ENCODE measurements at places on chromosomes 6 and 20.

DNA sequence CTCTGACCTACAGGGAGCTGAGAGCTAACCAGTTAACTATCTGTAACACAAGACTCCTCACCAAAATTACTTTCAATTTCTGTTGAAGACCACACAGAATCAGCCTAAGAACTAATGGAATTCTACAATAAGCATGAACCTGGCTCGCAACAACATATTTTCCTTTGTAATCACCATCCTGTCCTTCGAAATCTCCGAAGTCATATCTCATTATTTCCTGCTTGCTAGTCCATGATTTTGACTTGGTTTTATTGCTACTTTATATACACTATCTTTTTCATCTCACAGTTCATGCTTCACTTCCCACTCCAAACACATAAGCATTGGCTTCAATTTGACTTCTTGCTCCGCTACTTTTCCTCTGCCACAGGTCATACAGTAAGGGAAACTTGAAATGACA lies 405.8 kb upstream of the FKBP1C start:
- DNase-seq: no peak

- no peak for DNase-seq
Observed at GRCh38 chr20:55258559-55258958, 746.8 kb downstream of the CBLN4 start.

GRCh38 chr6:74256781-74257180 lies 560.8 kb downstream of the CD109 start:
- no peak for DNase-seq

- DNase-seq: no peak
Observed at GRCh38 chr6:75409928-75410327, 83.7 kb downstream of the FILIP1 start.

- DNase-seq: no peak
Observed at GRCh38 chr20:2032168-2032567, 38.3 kb upstream of the PDYN start.

DNA sequence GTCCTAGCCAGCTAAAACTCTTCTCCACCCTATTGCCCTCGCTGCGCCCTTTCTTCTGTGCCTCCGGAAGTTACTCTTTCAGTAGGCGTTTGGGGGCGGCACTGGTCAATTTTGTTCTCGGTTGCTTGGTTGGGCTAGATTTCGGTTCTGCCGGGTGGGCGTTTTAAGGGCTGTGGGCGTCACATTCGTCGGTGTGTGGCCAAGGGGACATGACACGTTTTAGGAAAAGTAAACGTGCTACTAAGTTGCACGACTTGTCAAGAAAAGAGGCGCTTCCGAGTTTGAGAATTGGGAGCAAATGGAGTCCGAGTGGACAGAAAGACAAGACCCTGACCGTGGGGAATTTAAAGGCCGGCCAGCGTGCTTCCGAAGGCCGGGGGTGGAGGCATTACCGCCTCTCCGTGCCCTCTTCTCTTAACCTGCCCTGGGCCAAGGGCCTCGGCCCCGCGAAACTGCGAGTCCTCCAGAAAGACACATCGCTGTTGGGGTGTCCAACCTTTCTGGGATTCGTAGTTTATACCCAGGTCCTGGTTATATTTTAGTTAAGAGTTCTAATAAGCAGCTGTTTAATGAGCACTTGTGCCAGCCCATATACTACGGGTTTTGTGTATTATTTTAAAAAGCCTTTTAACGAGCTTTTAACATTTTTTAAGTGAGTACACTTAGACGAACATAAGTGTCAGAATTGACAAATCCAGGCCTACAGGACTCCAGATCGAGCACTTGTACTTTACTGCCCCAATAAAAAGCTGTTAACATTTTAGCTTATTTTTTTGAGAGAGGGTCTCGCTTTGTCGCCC lies 664 bp upstream of the BAG6 start:
- DNase-seq: peak; percentile 90

DNA sequence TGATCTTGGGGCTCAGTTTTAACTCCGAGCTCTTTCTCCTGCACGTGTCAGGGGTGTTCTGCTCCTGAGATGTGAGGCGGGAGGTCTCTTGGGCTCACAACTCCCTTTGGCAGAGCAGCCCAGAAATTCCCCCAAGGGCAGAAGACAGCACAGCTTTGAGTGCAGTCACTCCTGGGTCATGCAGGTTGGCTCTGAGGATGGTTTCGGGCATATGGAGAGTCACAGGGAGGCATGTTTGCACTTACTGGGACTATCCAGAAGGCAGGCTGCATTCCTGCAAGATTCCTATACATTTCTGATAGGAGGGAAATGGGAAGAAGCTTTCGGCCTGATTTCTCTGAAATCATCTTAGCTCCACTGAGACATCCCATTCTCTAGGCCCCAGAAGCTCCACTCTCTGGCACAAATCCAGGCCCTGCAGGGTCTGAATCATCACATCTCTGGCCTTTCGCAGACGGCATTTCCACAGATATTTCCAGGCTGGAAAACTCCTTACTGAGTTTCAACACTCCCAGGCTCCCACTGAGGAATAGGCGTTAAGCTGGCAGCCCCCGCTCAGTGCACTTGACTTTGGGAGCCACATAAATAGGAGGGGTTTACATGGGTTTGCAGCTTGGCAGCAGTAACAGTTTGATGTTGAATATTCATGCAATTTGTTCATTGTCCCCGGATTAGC lies 39.7 kb downstream of the AGPAT4 start:
- peak; percentile 50 for DNase-seq

- DNase-seq: no peak
Observed at GRCh38 chr6:75993236-75994162, 79.0 kb downstream of the IMPG1 start.

DNA sequence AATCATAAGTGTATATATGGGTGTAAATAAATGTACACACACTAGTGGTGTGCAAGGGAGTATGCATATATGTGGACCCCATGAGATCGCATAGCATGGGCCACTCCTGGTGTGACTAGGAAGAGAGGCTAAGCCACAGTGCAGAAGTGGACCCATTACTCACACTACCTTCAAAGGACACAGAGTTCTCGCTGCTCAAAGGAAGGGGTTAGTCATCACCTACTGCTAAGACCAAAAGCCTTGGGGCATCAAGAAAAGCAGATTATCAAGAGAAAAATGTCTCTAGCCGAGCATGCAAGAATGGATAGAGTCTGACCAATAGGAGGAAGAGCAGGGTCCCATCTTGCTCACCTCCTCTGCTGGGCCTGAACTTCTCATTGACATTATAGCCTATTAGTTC lies 195.5 kb downstream of the MAFB start:
- DNase-seq: no peak

- DNase-seq: no peak
Observed at GRCh38 chr6:124430740-124431318, 531.4 kb upstream of the RNF217 start.

- no peak for DNase-seq
Observed at GRCh38 chr6:166624275-166624674, 2.8 kb downstream of the RPS6KA2 start.

DNA sequence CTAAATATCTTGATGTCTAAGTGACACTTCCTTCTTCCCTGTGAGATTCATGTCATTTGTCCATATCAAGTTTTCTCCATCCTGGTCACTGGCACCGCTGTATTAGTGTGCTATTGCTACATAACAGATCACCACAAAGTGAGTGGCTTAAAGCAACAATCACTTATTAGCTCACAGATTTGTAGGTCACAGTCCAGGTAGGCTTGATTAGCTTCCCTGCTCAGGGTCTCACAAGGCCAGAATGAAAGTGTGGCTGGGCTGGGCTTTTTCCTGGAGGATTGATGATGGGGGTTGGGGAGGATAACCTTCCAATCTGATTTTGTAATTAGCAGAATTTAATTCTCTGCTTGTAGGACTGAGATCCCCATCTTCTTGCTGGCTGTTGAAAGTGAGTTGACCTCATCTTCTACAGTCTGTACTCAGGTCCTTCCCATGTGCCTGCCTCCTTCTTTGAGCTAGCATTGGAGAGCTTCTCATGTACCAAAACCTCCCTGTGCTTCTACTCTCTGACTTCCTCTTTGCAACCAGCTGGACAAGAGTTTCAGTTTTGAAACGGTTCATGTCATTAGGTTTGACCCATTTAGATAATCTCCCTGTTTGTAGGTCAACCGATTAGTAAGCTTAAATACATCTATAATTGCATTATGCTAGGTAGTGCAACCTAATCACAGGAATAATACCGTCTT lies 152.4 kb upstream of the MAN1A1 start:
- no peak for DNase-seq

DNA sequence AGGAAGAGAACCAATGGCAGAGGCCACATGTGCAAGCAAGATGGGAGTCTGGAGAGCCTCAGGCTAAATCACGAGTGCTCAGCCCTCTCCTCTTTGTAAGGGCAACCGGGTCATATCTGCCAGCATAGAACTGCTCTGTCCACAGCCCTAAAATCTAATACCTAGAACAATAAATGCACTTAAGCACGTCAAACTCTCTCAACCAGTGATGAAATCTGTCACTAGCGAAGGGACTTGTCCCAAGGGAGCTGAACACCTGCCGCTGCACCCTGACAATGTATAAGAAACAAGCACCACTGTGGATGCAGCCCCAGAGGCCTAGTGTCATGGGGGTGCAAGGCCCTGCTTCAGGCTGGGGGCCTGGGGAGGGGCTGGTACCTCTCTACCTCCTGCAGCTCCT lies 82.5 kb downstream of the PRL start:
- no peak for DNase-seq

DNA sequence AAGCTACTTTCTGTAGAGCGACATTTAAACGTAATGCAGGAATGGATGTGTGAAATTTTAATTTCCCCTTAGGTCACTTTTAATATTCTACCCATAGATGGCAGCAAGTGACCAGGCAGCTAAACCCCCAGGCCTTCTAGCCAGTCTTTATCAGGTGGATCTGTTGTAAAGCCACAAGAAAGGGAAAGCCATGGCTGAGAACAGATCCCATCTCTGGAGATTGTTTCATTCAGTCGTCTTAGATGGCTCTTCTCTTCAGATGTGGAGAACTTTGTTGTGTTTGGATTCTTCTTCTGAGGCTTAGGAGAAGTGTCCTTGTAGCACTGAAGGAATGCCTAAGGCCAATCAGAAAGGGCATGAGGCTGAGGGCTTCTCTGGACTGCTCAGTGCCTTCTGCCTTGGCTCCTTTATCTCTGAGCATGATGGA lies 15.8 kb upstream of the RNF182 start:
- peak; percentile 66 for DNase-seq

GRCh38 chr20:3839328-3839727 lies 7.3 kb upstream of the MAVS start:
- no peak for DNase-seq

DNA sequence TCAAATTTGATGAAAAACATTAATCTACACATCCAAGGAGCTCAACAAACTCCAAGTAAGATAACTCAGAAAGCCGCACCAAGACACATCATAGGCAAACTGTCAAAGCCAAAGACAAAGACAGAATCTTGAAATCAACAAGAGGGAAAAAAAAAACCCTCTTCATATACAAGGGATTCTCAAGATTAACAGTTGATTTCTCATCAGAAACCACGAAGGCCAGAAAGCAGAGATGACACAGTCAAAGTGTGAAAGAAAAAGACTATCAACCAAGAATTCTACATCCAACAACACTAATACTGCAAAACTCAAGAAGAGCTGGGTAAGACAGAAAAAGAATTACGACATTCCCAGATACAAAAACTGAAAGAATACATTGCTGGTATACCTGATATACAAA lies 73.8 kb downstream of the CDK19 start:
- no peak for DNase-seq
